HAP-1 (cell line): ENCODE measurements at places on chromosomes 2 and 18.

- DNase-seq, result no peak
Measured at GRCh38 chr18:79323471-79323870, 72.3 kb upstream of the NFATC1 start.

- no peak for DNase-seq
Measured at GRCh38 chr2:44826601-44827000, 114.9 kb upstream of the SIX3 start.

- DNase-seq, result no peak
Measured at GRCh38 chr2:85768713-85769112, 14.9 kb downstream of the ATOH8 start.

- no peak for DNase-seq
Measured at GRCh38 chr2:231708773-231709635, 679 bp downstream of the PTMA start.
